ENCODE measurements at places on chromosomes 7 and 10.
A peak's percentile ranks its signal among the peaks of the same experiment; 100 is the strongest.

GRCh38 chr7:15715435-15715834 is 29.0 kb upstream of the MEOX2 start:
- DNase-seq: no peak

DNA sequence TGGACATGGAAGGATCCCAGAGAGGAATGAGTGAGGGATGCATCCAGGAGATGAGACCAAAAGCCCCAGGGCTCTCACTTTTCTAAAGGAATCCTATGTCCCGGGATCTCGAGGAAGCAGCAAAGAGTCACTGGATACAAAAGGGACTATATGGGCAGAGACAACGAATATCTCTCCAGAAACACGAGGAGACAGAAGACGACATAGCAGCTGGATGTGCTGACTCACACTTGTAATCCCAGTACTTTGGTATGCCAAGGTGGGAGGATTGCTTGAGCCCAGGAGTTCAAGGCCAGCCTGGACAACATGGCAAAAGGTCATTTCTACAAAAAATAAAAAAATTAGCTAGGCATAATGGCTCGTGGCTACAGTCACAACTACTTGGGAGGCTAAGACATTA is 24.7 kb upstream of the MSMB start:
- DNase-seq: no peak

DNA sequence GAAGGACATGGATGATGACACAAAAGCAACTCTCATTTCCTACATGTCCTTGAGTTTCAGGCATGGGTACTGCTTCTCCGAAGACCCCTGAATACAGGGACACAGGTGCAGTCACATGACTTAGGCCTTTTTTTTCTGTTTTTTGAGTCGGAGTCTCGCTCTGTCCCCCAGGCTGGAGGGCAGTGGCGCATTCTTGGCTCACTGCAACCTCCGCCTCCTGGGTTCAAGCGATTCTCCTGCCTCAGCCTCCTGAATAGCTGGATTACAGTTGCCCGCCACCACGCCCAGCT is 26.8 kb downstream of the IFT22 start:
- no peak for DNase-seq

- no peak for DNase-seq
These were observed 667 bp upstream of the TMEM120A start for GRCh38 chr7:75995052-75995471.

DNA sequence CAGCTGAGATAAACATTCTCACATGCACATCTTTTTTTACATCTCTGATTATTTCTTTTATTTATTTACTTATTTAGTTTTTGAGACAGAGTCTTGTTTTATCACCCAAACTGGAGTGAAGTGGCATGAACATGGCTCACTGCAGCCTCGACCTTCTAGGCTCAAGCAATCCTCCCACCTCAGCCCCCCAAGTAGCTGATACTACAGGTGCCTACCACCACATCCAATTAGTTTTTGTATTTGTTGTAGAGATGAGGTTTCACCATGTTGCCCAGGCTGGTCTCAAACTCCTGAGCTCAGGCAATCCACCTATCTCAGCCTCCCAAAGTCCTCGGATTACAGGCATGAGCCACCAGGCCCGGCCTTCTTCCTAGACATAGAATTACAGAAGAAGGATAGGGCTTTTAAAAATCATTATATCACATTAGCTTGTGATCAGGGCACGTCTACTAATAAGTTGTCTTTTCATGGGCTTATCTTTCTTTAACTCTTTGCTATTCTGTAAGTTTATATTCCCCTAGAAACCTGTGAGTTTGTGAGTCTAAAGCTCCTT is 5.9 kb downstream of the ASB15 start:
- DNase-seq: no peak

DNA sequence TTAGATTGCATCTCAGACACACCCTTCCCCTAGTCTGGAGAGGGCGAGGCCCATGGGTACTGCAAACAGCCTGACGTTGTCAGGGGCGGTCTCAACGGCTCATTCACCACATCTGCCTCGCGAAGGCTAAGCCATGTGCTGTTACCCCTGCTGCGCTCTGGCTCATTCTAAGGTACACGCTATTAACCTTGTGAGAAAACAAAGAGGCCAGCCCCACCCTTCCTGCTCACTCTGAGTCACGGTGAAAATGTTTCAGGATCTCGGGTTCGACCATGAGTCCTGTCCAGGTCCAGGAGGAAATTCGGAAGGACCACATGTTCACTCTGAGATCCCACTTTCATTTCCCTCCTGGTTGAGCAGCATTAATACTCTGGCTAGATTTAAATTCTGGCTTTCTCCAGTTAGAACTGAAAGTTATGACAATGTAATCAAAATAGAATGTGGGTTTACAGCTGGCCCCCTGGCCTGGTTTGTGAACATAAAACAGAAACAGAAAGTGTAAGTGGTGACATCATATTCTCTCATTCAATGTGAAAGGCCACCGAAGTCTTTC is 55.2 kb downstream of the EGFR start:
- no peak for DNase-seq

DNA sequence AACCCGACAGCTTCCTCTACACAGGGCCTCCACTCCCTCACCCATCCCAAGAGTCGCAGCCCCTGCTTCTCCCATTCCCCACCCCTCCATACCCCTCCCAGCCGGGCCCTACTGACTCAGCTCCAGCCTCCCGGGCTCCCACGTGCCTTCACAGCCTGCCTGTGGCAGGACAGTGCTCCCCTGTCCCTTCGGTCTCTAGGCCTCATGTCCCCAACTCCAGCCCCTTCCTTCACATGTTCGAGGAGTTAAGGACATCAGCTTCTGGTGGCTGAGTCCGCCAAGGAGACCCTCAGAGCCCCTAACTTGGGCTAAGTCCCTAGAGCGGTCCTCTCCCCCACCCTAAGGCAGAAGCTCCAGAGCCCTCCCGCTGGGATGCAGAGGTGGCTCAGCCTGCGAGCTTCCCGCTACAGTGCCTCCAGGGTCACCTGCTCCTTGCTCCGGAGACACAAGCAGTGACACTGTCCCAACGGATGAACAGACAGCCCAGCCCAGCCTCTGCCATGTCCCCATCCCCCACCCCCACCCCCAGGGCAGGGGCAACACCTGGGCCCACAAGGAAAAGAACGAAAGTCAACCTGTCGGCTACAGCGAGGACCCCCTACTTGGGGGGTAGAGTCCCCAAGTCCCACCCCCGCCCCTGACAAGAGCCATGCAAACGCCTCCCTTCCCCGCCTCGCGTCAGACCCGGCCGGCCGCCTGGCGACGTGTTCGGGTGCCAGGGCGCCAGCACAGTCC is 716 bp downstream of the SMARCD3 start:
- DNase-seq: no peak

- no peak for DNase-seq
These were observed 50.5 kb upstream of the CAMK2B start for GRCh38 chr7:44375926-44376342.

DNA sequence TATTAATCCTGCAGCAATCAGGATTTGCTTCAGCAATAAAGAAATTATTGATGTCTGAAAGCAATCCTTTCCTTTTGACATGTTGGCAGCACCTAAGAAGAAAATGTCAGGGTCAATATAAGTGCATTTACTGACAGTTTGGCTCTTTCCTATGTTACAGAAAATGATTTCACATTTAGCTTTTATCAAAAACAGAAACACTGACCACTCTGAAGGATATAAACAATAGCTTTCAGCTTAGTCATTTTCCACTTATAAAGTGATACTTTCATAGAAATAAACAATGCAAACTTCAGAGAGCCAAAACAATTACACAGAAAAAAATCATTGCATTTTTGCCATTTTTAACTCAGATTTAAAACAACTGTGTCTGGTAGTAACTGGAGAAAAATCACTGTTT is 325.6 kb upstream of the KAT6B start:
- no peak for DNase-seq

DNA sequence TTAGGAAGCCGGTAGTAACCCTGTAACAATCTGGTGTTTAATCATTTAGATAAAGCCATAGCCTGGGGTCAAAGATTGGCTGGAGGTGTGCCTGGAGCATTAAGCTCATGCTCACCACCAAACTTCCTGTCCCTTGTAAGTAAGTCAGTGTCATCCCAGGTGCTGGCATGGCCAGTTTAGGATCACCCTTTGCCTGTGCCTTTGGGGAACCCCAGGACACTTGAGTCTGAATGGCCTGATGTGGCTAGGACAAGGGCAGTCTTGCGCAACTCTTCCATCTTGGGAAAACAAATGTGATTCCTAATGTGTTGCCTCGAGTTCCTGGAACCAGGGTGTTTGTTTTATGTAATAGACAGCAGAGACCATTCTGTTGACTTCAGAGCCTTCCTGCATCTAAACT is 154.8 kb downstream of the GRK5 start:
- no peak for DNase-seq

DNA sequence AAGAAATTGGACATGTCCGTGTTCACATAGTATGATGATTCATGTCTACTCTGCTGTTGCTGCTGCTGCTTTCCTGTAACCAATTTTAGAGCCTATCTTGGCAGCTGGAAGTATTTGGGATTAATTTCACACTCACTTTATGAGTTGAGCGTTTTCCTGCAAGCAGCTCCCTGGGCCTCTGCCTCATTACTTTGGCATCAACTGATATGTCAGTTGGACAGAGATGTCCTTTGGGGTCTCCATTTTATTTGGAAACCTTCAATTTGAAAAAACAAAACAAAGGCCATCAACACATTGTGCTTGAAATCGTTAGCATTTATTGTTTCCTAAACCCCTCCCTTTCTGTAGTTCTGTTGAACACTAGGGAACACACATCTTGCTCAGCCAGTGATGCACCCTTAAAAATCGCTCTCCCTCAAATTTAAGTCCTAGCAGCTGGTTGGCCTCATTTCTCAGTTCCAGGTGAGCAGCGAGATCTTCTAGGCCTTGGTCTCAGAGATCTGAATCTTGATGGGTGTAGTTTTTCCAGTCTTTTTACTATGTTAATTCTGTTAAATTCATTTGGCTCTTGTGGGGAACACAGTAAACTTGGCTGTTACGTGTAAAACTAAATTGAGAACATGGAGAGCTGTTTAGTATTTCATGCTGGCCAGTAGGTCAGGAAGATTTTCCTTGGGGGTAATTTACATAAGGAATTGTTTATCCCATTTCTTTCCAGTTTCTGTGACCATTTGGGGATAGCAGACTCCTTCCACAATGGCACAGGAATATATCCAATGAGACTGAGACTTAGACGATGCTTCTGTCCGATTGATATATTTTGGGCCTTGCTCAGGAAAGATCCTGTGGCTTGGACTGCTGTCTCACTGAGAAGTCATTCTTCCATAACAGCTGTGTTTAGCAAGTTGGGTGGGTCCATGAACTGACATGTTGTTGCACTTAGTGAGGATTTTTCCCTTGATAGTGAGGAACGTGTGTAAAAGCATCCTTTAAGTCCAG is 371.6 kb downstream of the BBS9 start:
- no peak for DNase-seq

DNA sequence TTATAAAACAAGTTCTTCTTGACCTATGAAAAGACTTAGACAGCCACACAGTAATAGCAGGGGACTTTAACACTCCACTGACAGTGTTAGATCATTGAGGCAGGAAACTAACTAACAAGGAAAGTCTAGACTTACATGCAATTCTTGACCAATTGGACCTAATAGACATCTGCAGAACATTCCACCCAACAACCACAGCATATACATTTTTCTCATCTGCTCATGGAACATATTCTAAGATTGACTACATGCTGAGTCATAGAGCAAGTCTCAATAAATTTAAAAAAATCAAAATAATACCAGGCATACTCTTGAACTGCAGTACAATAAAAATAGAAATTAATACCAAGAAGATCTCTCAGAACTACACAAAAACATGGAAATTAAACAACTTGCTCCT is 219.5 kb upstream of the HPS1 start:
- DNase-seq: no peak

- DNase-seq: peak; percentile 16
These were observed 63.5 kb downstream of the GRK5 start for GRCh38 chr10:119270762-119271366.

- no peak for DNase-seq
These were observed 217.2 kb downstream of the ANK3 start for GRCh38 chr10:60172363-60172990.

GRCh38 chr10:126097558-126098225 is 201.3 kb downstream of the FANK1 start:
- no peak for DNase-seq

DNA sequence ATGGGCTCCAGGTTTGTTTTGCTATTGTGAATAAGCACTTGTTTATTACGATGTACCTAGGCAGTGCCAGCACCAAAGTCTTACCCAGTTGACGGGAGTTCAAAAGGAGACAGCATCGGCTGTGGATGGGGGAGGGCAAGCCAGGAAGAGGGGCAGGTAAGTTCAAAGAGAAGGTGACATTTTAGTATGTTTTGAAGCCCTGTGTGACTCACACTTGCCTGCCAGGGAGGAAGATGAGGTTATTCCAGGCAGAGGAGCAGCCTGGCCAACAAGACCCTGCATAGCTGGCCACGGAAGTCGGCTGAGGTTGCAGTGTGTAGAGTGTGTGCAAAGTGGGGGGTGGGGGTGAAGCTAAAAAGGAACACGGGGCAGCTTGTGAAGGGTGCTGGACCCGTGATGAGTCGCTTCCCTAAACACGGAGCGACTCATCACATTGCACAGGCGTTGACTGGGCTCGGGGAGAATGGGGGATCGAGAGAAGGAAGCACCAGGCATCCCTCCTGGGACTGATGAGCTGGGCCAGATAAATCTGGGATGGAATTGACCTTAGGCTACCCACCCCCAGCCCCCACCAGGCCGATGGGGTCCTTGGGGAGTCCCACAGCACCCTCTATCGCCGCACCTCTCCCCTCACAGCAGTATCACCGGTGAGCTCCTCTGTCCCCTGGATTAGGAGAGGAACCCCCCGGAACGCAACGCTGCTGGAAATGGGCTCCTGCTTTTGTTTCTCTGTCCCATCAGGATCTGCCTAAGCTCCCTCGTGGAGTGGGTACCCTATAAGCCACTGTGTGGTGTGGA is 97.9 kb upstream of the IKZF1 start:
- peak; percentile 65 for DNase-seq

DNA sequence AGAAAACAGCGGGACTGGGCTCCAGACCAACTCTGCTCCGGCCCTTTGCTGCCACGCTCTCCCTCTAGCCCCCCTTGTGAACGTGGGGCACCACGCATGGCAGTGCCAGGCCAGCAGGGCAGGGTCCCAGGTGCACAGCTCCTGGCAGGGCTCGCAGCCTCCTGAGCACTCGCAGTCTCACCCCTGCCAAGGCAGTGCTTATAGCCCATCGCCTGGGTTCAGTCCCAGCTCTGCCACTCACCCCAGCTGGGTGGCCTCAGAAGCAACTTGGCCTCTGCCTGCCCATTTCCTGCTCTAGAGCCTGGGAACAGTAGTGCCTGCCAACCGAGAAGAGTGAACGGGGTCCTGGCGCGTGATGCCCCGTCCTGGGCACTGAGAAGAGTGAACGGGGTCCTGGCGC is 36.3 kb downstream of the CFAP46 start:
- no peak for DNase-seq

GRCh38 chr10:23318359-23318758 is 26.2 kb downstream of the C10orf67 start:
- DNase-seq: no peak

Data from inflammatory macrophage (primary cell).